NCI-H2227 treated with DMSO at 0.1 percent for 48 hours (cell line): ENCODE measurements at places on chromosomes 5 and 9.

DNA sequence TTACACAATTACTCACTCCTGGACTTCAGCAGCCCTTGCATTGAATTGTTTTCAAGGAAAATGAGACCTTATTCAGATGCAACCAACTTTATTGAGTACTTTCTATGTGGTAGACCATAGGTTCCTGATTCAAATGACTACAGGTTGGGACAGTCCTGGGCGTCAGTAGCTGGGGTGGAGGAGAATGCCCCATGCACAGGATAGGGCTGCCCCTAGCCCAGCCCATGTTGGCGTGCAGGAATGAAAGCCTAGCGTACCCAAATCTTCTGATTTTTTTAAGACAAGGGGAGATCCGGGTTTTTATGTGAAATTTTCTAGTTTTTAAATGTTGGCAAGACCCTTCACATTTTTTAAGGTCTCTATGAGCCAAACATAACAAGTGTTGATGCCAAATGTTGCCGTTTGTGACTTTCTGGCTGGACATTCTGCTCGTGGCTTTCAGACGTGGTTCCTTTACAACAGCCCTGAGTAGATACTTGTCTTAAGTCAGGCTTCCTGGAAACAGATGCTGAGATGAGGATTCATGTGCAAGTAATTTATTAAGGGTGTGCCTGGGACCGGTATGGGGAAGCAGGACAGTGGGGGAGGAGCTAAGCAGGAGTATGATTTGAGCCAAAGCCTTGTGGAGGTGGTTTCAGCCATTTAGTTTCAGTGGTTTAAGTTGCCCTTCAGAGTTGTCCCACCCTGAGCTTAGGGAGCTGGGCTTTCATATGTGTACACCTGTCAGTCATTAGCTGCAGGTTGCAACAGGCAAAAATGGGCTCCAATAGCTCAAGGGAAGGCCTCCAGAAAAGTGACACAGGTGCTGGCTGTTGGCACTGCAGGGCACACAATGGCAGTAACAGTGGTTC lies 154.1 kb downstream of the NTRK2 start:
- DNase-seq, result no peak

GRCh38 chr9:85895685-85896084 lies 45.3 kb upstream of the NAA35 start:
- no peak for DNase-seq

DNA sequence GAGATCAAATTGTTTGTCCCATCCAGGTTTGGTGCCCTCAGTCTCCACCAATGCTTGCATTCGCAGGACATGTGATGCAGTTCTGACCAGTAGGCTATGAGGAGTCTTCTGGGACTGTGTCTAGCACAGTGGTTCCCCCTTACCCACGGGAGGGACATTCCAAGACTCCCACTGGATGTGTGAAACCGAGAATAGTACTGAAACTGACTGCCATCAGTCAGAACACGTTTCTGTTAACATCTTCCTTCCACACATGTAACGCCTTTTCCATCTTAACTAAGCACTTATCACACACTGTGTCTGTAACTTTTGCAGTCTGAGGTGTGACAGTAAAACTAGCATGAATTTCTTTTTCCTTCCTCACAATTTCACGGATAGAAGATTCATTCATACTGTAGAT lies 74.7 kb downstream of the PTTG1 start:
- no peak for DNase-seq

GRCh38 chr9:129458663-129459546 lies 162.0 kb downstream of the C9orf50 start:
- no peak for DNase-seq

DNA sequence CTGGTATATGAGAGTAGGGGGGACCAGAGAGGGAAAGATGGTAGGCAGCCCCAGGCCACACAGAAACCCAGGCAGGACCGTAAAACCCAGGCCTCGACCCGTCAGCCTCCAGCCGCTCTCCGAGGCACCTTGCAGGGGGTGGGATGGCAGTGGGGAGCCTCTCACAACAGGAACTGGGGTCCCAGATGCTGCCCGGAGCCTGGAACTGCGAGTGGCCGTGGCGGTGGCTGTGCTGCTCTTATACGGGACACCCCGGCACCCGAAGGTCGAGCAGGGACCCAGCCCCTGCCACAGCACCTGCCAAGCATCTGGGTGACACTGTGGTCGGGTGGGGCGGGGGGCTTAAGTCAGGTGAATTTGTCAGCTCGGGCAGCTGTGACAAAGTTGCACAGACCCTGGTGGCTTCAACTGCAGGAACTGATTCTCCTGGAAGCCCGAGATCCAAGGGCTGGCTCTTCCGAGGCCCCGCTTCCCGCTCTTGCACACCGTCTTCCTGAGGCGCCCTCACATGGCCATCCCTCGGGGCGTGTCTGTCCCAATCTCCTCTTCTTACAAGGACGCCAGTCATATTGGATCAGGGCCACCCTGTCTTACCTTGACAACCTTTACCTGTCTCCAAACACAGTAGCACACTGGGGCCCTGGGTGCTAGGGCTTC lies 47.6 kb upstream of the EGFL7 start:
- no peak for DNase-seq

GRCh38 chr5:38403406-38403805 lies 145.0 kb downstream of the EGFLAM start:
- DNase-seq, result no peak

GRCh38 chr5:14676320-14676719 lies 11.8 kb downstream of the OTULIN start:
- DNase-seq, result no peak

- DNase-seq, result no peak
Observed at GRCh38 chr9:19130436-19130835, 3.1 kb upstream of the PLIN2 start.

GRCh38 chr5:36138900-36139683 lies 12.6 kb downstream of the LMBRD2 start:
- DNase-seq, result no peak

DNA sequence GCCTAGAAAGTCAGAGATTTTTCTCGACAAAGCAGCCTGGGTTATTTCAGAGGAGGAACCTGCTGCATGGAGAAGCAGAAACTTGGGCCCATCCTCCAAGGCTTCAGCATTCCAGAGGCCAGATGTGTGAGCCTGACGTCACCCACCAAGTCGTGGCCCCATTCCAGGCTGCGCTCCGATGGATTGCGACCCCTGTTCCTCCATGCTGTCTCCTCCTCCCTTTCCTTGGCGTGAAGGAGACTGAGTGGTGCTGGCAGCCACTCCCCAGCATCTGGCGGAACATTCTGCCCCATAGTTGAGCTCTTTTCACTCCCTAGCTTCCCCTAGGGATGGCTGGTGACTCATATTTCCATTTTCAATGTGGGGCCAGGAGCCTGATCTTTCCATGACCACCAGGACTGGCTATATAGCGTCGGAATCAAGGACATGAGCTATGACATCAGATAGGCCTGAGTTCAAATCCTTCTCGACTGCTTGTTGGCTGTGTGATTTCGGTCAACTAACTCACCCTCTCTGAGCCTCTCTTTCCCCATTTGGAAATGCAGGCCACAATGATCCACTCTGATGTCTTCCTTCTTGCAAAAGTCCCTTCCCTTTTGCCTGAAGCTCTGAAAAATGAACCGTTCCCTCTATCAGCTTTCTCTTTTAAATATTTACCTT lies 24.5 kb upstream of the DUSP1 start:
- no peak for DNase-seq

DNA sequence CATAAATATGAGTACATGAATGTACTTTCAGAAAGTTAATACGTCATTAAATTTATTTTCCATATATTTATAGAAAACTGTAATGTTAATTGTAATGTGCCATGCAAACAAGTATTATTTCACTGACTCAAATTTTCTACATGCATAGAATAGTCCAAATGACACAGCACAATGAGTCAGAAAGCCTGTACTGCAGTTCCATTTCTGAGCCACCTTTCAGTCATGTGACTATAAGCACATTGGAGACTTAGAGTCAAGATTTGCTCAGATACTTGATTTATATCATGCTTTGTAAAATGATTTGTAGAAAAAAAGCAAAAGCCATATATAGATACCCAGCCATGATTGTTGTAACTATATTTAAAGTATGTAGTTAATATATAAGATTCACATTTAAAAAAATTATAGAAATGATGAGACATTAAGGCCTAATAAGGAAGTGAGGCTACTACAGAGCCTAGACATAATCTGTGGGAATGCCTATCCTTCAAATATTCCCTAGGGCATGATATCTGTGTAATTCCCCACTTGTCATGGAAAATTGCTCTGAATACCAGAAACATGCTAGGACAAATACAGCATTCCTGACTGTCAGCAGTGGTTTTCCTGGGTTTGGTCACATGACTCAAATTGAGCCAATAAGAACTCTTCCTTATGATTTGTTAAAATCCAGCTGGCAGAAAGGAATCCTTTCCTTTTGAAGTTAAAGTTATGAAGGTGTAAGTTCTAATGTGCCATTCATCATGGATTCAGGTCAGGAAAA lies 50.0 kb downstream of the PTPRD start:
- no peak for DNase-seq

- DNase-seq, result no peak
Observed at GRCh38 chr5:91850031-91850430, 466.9 kb upstream of the ARRDC3 start.

DNA sequence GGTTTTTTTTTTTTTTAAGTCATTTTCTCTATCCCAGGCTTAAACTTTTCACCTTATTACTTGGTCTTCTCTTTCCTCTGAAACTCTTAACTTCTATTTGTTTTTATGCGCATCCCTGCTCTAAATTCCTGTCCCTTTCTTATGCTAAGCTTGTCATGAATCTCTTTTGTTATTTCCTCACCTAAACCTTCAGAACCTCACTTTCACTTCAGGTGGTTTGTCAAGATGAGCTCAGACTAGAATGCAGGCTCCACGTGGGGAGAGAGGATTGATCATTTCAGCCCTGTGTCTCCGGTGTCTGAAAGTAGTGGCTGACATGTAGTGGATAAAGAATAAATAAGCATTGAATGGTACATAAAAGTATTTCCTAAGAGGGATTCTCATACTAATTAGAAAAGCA lies 63.6 kb downstream of the ANXA1 start:
- no peak for DNase-seq

DNA sequence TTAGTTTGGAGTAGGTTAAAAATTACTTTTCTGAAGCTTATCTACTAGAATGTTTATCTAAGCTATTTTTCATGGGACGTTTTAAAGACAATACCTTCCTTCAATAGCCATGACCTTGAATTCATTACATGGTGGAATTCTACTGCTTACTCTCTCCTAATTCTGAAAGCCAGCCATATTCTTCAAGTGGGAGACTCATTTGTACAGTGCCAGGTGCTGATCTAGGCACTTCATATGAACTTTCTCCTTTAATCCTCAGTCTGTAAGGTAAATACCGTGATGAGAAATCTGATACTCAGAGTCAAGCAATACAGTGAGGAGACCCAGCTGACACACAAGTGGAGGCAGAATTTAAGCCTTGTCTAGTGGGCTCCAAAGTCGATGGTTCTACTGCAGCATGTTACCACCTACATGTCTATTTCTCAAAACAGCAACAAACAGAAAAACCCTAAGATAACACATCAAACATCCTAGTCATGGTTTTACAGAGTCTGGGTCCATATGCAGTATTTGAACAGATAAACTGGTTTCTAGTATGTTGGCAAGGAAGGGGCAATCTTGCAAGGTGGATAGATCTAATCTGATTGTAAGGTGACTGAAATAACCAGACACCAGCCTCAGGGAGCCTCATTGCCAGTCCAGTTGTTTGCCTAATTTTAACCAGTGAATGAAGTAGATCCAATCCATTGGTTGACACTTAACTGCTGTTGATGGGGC lies 243.7 kb downstream of the PIK3R1 start:
- no peak for DNase-seq

GRCh38 chr5:39948341-39948740 lies 523.6 kb upstream of the DAB2 start:
- DNase-seq, result no peak

GRCh38 chr5:56112526-56113121 lies 117.9 kb upstream of the IL6ST start:
- DNase-seq, result no peak

GRCh38 chr9:89410641-89411350 lies 87.1 kb downstream of the SEMA4D start:
- no peak for DNase-seq

DNA sequence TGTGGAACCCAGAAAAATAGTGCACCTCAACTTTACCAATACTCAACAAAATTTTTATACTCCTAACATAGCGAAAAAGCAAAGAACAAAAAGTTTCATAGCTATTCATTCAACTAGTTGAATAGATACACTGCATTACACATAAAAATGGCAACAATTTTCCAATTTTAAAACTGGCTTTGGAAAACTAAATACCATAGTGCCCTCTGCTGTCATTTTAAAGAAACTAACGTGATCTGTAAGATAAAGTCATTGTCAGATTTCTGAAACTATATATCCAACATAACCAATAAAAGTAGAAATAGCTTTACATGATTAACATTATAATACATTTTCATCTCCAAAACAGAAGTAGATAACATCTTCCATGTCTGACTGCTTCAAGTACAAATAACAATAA lies 31.6 kb downstream of the DTWD2 start:
- DNase-seq, result peak; percentile 31

GRCh38 chr5:142845402-142845921 lies 75.3 kb downstream of the ARHGAP26 start:
- DNase-seq, result no peak

DNA sequence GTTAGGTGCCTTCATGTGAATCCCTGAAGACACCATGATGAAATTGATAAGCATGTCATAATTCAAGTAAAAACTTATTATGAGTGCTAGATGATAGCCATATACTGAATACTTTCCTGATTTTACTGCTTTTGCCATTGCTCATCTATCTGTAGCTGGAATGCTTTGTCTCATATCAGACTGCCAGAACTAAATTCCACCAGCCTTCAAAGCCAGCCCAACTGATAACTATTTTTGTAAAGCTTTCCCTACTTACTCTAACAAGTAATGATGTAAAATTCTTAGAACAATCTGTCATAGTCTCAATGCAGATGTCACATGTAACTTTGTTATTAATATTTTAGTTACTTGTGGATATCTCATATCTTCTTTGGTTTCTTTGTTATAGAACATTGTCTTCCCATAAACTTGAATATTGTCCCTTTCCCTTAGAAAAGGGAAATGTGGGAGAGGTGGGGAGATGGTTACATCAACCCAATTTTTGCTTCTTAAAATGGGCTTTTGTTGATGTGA lies 128.3 kb downstream of the ZCCHC7 start:
- DNase-seq, result no peak

GRCh38 chr5:10320793-10321192 lies 13.1 kb upstream of the CMBL start:
- no peak for DNase-seq

GRCh38 chr9:113719919-113720318 lies 156.2 kb upstream of the ZNF618 start:
- no peak for DNase-seq

GRCh38 chr5:178785999-178786398 lies 55.5 kb upstream of the ZNF354A start:
- no peak for DNase-seq

DNA sequence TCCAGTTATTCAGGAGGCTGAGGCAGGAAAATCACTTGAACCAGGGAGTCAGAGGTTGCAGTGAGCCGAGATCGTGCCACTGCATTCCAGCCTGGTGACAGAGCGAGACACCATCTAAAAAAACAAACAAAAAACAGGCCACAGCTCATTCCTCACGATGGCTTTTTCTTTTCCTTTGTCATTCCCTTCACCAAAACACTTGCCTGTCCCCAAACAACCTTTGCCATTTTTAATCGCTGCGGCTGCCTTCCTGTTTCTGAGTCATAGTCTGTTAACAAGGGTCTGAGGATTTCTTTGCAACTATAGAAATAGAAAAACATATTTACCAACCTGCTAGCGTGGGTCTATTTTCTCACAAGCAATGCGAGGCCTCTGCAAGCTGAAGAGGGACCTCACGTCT lies 123.0 kb upstream of the FSTL4 start:
- no peak for DNase-seq

- no peak for DNase-seq
Observed at GRCh38 chr9:105269593-105269992, 25.1 kb downstream of the SLC44A1 start.

- DNase-seq, result no peak
Observed at GRCh38 chr5:172288465-172288864, 4.9 kb upstream of the UBTD2 start.
